ENCODE measurements at places on chromosomes 4 and X. TPM values are rescaled to one million over a fixed set of nuclear protein-coding genes. Genes with fewer than 3 reads are reported as not detected.

The RS1 gene
- total RNA-seq = under 0.01 TPM

The KCNE5 gene
- 20.4 TPM for total RNA-seq

The MXRA5 gene
- total RNA-seq = 34.4 TPM

The MAGEA12 gene
- not detected for total RNA-seq

The KLB gene
- total RNA-seq = 1.0 TPM

The DMD gene
- 190 TPM for total RNA-seq

The NDNF gene
- 5.2 TPM for total RNA-seq

The YY2 gene
- 1.6 TPM for total RNA-seq

The WDR44 gene
- 50.1 TPM for total RNA-seq
